ENCODE measurements at places on chromosomes 4 and X.

- no peak for DNase-seq
These were observed 29.6 kb downstream of the SMARCA1 start for GRCh38 chrX:129493643-129494042.

GRCh38 chrX:110987292-110987691 lies 108.7 kb upstream of the PAK3 start:
- no peak for DNase-seq

GRCh38 chrX:106391284-106391911 lies 220.4 kb upstream of the RADX start:
- no peak for DNase-seq

DNA sequence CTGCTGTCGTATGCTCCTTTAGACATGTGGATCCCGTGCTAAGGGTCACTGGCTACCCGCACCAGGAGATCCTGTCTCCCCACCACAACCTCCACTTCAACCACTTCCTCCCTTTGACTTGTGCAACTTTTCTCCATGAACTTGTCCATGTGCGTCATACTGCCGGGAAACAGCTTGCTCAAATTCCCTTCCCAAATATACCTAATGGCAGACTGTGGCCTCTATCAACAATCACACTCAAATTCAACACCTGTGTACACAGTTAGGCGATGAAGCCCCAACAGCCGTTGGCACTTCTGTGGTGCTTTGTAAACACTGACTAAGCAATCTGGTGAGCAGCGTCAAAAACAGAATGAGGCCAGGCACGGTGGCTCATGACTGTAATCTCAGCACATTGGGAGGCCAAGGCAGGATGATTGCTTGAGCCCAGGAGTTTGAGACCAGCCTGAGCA lies 49.5 kb downstream of the CD99L2 start:
- DNase-seq: no peak

- no peak for DNase-seq
These were observed 19.5 kb upstream of the SUPT20HL2 start for GRCh38 chrX:24333371-24333770.

- no peak for DNase-seq
These were observed 409.8 kb upstream of the GALNT7 start for GRCh38 chr4:172758586-172759340.

DNA sequence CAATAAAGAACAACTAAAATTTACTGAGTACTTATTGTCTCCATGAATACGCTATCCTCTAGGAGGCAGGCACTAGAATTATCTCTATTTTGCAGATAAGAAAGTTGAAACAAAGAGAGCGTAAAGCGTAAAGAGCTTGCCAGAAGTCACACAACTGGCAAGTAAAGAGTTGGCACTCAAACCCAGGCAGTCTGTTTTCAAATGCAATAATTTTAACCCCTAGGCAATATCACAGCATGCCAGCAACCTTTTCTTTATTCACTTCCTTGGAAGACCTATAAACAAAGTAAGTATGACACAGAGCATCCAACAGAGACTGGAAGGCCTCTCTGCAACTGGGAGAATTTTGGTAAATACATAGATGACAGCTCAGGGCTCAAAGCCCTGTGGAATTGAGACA lies 23.2 kb upstream of the AMELX start:
- no peak for DNase-seq

DNA sequence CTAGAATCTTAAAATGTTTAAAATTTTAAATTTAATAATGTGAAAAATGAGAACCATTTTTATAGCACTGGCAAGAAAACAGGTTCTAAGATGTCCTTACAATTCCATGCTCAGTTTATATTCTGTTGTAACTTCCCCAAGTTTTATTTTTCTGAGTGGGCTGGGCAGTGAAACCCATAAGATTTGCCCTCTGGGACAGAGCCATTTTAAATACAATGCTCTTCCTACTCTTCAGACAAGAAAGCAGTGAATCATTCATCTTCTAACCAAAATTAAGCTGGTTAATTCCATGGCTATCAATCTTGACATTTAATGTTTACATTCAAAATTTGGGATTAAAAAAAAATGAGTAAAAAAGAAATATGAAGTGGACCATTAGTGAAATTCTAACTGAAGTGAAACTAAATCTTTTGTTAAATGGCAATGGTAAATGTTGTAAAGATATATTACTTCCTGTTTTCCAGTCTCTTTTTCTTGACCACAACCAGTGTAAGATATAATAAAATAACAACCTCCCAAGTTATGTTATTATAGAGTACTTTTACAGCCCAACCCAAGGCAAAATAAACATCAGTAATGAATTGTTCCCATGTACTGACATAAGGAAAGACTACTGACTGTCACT lies 37.2 kb upstream of the PTPN13 start:
- DNase-seq: no peak

- DNase-seq: no peak
These were observed 30.5 kb upstream of the COL25A1 start for GRCh38 chr4:109332926-109333464.

- no peak for DNase-seq
These were observed 65.0 kb downstream of the LIMCH1 start for GRCh38 chr4:41602886-41603498.

GRCh38 chr4:123846561-123846960 lies 450.0 kb downstream of the SPRY1 start:
- no peak for DNase-seq

GRCh38 chr4:43992552-43992951 lies 456.1 kb downstream of the KCTD8 start:
- no peak for DNase-seq

- DNase-seq: no peak
These were observed 7.4 kb upstream of the HCCS start for GRCh38 chrX:11103751-11104150.

DNA sequence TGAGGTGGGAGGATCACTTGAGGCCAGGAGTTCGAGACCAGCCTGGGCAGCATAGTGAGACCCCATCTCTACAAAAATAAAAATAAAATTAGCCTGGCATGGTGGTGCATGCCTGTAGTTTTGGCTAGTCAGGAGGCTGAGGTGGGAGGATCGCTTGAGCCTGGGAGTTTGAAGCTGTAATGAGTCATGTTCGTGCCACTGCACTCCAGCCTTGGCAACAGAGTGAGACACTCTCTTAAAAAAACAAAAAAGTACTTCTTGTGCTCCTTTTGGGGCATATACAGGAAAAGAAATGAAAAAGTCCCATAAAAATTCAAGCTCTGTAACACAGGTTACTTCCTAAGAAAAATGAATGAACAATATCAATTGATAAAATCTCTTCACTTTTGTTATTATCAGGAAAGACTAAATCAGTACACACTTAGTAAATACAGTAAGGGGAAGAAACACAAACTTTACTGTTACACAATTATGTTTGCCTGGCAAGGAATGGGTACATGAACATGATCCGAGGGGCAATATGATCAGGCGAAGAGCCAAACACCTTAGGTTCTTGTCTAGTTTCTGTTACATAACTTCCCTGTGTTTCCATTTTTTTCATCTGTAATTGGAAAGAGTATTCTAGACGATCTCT lies 46.9 kb downstream of the CCDC158 start:
- no peak for DNase-seq

- no peak for DNase-seq
These were observed 312.8 kb downstream of the TENM3 start for GRCh38 chr4:182555997-182556418.

DNA sequence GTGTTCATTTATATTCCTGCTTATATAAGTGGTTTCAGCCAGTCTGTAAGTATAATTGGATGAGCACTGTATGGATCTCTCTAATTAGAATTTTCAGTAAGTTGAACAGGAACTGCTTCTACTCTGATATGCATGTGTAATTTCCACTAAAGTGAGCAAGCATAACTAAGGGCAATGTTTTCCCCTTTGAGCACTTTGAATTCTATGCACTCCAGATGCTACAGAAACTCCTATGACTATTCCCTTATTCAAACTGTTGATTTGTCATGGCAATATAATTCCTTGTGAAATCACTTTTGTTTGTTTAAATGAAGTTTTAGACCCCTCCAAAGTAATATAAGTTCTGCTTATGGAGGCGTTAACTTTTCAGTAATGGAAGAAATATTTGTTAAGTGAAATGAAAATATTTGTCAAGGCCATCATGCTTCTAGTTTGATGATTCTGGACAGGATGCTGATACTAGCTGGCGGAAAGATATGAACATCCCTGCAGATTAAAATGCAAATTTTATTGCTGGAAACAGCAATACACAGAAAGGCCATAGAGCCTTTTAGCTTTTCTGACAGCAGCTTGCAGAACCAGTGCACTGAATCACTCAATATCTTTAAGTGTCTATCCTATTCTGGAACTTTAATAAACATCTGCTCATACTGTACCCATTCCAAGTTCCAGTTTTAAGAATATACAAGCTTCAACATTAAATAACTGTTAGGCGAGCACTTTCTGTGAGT lies 1460.8 kb downstream of the RAPGEF2 start:
- DNase-seq: no peak

DNA sequence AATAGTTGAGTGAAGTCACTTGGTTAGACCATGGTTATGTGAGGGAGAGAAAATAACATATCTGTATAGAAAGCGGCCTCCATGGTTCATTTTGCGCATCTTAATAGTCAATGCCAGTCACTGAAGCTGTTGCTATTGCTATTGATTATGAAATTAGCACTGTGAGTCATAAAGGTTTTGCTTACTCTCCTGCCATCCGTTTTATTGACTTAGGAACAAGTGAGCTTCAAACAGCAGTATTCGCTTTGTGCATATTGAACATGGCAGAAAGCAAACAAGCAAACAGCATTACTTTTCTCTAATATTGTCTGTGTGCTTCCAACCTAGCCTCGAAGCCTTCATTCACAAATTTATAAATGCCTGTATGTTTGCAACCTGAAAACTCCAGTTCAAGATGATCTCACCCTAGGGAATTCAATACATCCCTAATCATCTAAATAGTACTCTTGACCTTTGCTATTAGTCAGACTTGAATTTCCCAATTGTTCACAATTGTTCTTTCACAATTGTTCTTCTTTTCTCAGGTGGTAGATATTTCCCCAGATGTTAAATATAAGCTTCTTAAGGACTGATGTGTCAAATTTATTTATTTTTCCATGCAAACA lies 55.9 kb upstream of the GABRA2 start:
- DNase-seq: no peak

DNA sequence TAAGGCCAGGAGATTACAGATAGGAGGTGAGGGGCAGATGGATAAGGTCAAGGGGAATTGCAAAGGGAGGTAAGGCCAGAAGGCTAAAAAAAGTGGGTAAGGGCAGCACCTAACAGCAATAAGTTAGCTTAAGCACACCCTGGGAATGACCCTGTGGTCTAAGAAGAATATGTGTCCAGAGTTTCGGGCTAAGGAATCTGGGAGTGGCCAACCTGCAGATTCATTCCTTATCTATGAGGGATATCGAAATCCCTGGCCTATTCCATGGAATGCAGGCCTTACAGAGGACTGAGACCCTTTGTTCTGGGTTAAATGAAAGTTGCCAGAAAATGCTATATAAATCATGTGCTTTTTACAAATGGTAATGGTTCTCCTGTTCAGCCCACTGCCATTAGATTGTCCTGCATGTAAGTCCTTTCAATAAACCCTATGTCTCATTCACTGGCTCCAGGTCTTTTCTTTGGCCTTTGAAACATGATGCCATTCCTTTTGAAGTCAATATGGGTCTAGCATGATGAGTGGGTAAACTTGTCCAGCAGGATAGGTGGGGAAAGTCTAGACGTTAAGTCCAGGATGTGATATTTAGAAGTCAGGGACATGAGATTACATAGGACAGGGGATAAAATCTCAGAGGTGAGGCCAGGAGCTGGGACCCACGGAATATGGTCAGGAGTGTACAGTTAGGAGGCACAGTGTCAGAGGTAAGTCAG lies 226.2 kb downstream of the TACR3 start:
- no peak for DNase-seq

GRCh38 chr4:65669111-65670019 lies 924 bp downstream of the EPHA5 start:
- DNase-seq: no peak

DNA sequence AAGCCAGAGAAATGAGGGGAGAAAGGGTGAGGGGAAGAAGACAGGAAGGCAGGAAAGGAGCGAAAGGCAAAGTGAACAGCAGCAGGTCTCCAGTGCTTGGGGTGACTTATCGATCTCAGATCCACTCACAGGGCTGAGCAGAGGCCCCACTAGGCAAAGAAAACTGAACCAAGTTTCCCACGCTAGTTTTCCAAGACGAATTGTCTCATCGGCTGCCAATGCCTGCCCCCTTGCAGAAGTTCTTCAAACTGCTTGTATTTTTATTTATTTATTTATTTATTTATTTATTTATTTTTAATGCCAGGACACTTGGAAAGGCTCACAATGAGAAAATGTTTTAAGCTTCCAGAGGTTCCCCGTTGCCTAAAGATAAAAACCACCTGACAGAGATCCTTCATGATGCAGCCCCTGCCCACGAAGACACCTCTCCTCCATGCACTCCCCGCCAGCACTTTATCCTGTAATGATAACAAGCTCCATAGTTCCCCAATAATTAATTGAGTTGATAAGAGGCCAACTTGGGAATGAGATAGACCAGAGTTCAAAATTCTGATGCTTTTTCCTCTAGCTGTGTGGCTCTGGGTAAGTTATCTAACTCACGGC lies 43.2 kb downstream of the QDPR start:
- DNase-seq: no peak

- no peak for DNase-seq
These were observed 25.9 kb upstream of the GUCY1A1 start for GRCh38 chr4:155640751-155641150.

- no peak for DNase-seq
These were observed 46.7 kb downstream of the DDX60L start for GRCh38 chr4:168433571-168433970.

DNA sequence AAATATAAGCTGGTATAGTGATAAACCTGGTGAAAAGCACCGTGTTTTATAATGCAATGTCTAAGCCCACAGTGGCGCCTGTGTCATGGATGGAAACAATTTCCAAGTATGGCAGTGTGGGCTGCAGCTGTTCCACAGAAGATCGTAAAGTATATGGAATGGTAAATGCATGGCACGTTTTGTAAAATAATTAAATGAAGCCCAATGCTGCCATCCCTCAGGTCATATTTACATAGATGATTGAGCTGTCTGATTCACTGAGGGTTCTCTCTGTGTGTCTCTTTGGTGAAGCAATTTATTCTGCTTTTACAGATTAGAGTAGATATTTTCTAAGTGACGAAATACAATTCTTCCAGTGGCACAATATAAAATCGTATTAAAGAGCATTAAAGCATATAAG lies 164.8 kb downstream of the ASMT start:
- no peak for DNase-seq

DNA sequence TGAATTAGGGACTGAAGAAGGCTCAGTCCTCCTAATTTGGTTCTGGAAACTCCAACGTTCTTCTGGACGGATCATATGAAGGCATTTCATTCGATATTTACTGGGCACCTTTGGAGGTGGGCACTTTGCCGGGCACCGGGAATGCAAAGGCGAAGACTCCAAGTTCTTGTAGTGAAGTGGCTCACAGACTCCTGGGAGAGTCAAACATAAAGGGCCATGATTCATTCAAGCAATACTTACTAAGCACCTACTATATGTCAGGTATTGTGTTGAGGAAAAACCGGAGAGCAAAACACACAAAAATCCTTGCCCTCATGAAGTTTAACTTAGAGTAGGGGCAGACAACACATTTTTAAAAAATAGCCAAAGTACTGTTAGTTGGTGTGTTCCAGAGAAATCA lies 17.0 kb upstream of the ERCC6L start:
- DNase-seq: no peak

- no peak for DNase-seq
These were observed 57.5 kb downstream of the TEC start for GRCh38 chr4:48212165-48212564.

Data from stimulated activated CD8-positive, alpha-beta memory T cell treated with anti-CD3 and anti-CD28 coated beads, Interleukin-15, amount 100 ng/mL, for 24 hours (primary cell).